Stimulated activated CD4-positive, alpha-beta T cell treated with anti-CD3 and anti-CD28 coated beads, Interleukin-4, amount 100 ng/mL, for 48 hours (primary cell): ENCODE measurements at places on chromosomes 12 and 14.

GRCh38 chr14:74350211-74350927 is 2.1 kb downstream of the VRTN start:
- no peak for DNase-seq

DNA sequence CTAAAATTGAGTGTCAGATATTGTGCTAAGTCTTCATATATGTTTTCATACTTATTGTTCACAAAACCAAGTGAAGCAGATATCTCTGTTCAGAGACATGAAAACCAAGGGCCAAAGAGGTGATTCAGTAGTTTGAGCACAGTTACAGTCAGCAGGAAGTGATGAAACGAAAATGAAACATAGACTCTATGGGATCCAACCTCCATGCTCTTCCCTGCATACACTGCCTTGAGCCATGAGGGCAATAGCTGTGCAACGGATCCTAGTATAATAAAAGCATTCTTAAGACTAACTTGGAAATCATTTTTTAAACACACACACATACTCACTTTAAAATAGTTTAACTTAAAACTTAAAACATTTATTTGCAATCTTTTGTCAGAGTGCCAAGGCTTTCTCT is 27.9 kb downstream of the ESR2 start:
- no peak for DNase-seq

GRCh38 chr14:25046301-25046943 is 3.5 kb downstream of the STXBP6 start:
- DNase-seq, result no peak

DNA sequence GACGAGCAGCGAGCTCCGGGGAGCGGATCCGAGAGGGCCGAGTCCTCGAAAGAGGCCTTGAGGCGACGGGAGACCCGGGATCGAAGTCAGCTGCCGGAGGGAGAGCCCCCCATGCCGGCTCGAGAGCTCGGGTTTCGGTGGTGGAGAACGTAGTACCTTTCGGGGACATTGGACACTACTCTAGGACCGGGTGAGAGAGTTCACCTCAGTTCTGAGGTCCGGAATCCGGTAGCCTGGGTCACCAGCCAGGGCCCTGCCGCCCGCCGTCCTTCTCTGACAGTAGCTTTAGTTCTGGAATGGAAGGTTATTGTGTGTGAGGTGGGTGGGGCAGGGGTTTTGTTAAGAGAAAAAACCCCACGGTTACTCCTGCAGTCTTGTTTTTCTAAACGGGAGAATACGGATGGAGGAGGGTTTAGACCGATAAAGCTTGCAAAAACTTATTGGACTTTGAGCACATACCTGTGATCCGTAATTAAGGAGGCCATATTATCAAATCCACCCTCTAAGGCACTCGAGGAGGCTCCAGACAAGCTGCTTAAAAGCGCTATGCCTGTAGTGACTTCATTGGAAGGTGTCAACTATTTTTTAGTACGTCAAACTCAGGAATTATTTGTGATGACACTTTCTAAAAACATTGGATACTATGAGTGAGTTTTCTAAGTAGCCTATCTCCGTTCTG is 765 bp downstream of the SCYL2 start:
- DNase-seq, result peak; percentile 8

DNA sequence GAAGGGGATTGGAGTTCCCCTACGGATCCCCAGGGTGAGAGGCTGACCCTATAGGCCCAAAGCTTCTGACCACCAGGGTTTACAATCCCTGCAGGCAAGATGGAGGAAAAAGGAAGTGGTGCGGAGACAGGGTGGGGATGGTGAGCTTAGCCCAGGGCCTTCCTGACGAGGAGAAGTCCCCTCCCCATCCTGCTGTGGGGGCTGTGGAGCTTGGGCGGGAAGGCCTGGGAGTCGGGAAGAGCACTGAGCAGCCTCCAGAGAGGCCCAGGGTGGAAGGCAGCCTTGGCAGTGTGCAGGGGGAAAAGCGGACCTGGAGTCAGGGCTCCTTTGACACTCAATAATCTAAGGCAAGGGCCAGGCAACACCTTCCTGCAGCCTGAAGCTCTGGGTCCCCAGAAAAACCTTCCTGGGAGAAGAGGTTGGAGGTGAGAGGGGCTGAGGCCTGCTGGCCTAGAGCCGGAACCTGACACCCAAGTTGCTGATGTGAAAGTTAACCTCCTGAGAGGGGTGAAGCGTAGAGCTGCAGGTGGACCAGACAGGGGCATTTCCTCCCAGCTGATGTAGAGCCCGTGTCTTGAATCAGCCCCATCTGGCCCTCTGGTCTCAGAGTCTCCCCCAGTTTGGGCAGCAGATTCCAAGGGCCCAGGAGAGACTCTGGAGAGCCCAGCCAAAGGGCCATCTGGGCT is 6.0 kb downstream of the HDAC7 start:
- DNase-seq, result no peak

DNA sequence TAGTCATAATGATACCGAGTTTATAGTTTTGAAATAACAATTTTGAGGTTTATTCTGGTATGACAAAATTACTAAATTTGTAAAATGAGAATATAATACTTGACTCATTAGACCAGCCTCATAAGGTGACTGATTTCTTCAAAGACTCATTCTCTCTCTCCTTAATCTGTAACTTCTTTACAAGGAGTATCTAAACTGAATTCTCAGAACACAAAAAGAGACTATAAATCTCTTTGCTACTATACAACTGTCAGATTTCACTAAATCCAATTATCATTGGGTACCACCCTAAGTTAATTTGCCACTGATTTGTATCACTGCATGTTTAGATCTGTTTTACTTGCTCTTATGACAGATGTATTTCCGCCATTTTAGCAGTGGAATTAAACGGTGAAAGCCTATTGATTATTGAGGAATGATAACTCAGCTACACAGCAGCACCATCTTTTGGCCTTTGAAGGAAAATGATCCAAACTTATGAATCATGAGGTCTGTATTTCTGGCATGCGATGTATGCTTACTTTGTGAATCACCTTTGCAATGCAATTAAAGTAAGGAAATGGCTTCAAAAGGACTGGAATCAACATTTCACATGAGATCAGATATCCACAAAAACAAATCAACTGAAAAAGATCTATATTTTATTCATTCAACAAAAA is 161.2 kb downstream of the RERGL start:
- no peak for DNase-seq

DNA sequence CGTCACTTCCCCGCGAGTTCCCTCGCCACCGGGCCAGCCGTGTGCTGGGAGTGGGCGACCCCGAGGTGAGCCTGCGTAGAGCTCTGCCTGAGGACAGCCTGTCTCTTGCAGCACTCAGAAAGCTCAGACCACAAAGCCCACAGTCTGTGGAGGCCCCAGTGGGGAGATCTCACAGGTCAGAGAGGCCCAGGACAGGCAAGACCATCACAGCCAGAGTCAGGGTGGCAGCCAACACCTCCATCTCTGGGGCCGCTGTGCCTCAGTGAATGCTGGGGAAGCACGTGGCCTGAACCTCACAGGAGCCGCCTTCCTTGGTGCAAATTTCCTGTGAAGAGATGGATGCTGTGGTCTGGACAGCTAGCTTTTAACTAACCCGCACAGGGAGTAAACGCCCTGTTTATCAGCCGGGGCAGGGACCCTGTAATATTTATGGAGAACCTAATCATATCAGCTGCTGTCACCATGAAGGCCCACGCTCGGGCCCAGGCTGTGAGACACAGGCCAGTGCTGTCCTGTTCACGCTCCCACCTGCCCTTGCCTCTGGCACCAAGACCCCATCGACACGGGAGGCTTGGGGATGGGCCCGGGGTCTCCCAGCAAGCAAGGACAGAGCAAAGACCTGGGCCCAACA is 56.9 kb downstream of the CDC42BPB start:
- DNase-seq, result no peak

DNA sequence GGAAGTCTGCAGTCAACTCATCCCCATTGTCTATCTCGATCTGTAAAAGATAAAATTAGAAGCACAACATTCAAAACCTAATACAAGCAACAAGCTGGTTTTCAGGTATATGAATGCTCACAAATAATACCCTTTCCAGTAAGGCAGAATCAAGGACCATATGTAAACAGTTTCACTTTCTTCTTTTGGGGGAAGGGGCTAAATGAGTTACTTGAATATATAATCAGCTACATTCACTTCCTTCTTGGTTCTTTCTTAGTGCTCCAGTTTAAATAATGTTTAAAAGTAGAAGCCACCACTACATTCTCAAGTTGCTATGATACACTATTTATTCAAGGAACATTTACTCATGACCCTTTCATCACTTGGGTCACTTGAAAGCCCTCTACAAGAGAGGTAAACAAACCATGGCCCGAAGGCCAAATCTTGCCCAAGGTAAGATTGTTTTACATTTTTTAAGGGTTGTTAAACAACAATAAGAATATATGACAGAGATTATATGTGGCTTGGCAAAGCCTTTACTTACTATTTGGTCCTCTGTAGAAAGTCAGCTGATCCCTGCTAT is 10.3 kb downstream of the TWF1 start:
- no peak for DNase-seq

- no peak for DNase-seq
These were observed 25.9 kb downstream of the CKB start for GRCh38 chr14:103496776-103497175.

DNA sequence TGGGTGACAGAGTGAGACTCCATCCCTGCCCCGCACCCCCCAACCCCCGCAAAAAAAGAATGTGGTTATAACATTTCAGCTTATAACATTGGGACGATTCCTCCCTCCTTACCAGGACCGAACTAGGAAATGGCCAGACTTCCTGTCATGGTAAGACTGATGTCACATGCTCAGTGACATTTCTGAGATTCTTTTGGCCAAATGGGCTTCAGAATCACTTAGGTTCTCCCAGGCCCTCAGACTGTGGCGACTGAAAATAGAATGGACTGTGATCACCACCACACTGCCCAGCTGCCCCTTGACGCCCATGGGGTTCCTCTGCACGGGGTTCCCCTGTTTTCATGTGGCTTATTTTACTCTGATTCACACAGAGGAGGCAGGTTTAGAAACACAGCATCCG is 115.0 kb upstream of the EVL start:
- no peak for DNase-seq

DNA sequence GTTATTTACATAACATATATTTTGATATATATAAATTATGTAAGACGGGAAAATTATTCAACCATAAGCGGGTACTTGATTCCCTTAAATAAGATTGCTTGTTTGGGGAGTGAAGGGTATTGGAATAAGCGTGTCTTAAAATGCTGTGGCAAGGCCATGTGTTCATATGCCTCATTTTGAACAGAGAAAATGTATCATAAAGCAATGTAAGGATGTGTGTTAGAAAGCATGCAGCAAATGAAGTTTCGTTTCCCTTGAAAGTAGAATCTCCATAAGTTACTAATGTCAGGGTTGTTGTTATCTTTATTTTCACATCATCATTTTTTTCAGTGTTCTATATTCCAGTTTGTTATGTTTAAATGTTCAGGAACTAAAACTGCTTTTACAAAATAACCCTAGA is 465.6 kb downstream of the FOXG1 start:
- no peak for DNase-seq

GRCh38 chr14:35155962-35156361 is 33.6 kb downstream of the PRORP start:
- DNase-seq, result no peak

DNA sequence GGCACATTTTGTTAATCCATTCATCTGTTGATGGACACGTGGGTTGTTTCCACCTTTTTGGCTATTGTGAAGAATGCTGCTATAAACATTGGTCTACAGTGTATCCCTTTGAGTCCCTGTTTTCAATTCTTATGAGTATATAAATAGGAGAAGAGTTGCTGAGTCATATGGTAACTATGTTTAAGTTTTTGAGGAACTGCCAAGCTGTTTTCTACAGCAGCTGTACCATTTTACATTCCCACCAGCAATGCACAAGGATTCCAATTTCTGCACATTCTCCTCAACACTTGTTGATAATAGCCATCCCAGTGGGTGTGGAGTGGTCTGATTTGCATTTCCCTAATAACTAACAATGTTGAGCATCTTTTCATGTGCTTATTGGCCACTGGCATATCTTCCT is 6.9 kb upstream of the SVOP start:
- no peak for DNase-seq

- no peak for DNase-seq
These were observed 222.3 kb downstream of the PTPRO start for GRCh38 chr12:15544589-15544988.

- DNase-seq, result no peak
These were observed 18.3 kb upstream of the LYZ start for GRCh38 chr12:69329669-69330428.

- no peak for DNase-seq
These were observed 21.4 kb downstream of the SOCS2 start for GRCh38 chr12:93593843-93594242.

GRCh38 chr12:120439646-120440247 is 1.8 kb downstream of the COX6A1 start:
- peak; percentile 63 for DNase-seq

- no peak for DNase-seq
These were observed 49.2 kb upstream of the PPP1R12A start for GRCh38 chr12:79983986-79984620.

DNA sequence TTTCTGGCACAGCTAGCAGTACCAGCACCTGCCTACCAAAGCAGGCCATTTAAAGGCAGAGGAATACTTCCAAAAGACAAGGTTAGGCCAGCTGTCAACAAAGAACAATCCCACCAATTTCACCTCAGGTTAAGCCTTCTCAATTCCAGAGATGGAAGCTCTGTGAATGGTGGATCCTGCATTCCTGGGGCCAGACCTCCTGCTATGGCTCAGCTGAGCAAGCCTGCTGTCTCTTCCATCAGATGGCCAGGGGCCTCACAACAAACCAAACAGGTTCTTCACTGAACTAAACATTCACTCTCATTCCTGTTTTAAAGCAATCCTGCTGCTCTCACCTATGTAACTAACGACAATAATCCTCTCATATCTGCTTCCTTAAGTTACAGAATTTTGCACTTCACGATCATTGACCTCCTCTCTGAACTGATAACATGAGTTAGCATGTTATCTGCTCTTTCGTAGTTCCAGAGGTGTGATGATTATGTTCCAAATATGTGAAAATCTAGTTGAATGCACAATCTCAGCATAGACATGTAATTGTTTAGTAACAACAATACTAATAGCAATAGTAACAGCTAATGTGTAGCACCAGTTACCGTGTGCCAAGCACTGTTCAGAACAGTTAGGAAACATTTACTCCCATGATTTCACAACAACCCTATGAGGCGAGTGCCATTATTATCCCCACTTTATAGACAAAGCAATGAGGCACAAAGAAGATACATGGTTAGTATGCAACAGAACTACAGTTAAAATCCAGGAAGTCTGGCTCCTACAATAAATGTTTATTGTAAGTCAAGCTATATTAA is 73.2 kb downstream of the SLC2A13 start:
- DNase-seq, result no peak

- DNase-seq, result no peak
These were observed 87.7 kb downstream of the ADGRD1 start for GRCh38 chr12:131041216-131041967.

GRCh38 chr14:69242311-69243224 is 17.4 kb upstream of the GALNT16 start:
- DNase-seq, result no peak

- DNase-seq, result no peak
These were observed 65.7 kb upstream of the AEBP2 start for GRCh38 chr12:19373586-19373985.

- no peak for DNase-seq
These were observed 320.6 kb downstream of the RAD51B start for GRCh38 chr14:68140076-68140741.
